Activated CD8-positive, alpha-beta T cell treated with anti-CD3 and anti-CD28 coated beads for 36 hours (primary cell): ENCODE measurements at places on chromosomes 6 and 20. TPM values are rescaled to one million over a fixed set of nuclear protein-coding genes. Genes with fewer than 3 reads are reported as not detected.

TIAM2 gene
- total RNA-seq = 5.6 TPM

ASIP gene
- total RNA-seq = not detected

SLC24A3 gene
- not detected for total RNA-seq

FOXS1 gene
- total RNA-seq = not detected

LIN28B gene
- not detected for total RNA-seq

NFKBIE gene
- total RNA-seq = 13.3 TPM

DNA sequence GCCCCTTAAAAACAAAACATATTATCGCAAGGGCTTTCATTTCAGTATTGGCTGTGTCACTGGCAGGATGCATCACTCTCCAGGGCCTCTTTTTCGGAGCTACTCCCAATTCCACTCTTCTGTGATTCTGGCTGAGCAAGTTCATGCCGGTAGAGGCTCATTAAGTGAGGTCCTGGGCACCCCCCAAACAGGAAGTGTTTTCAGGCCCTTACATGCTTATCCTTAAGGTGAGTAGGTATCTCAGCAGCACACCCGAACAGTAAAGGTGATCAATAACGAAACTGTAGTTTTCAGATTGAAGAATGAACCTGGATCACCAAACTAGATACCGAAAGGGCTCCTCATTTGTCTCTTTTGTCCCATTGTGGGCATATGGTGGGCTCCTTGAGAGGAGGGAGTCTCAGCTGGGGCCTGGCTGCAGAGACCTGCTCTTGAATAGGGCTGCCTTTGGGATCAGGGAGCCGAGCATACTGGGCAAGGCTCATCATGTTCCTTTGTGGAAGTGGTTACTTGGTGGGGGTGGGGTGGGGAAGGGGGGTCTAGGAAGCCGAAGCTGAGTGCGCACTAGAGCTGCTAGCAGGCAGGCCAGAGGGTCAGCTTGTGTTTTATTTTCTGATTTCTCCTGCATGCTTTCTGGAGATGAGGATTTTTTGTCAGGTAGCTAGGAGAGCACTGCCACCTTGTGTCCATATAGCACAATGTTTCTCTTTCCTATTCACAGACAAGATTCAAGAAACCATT, 65.2 kb downstream of the CDS2 start:
- DNase-seq = peak; percentile 59

GRCh38 chr6:169934699-169935347, 183.4 kb downstream of the ERMARD start:
- DNase-seq = no peak

- DNase-seq = no peak
Observed at GRCh38 chr6:21026576-21027273, 492.5 kb downstream of the CDKAL1 start.

DNA sequence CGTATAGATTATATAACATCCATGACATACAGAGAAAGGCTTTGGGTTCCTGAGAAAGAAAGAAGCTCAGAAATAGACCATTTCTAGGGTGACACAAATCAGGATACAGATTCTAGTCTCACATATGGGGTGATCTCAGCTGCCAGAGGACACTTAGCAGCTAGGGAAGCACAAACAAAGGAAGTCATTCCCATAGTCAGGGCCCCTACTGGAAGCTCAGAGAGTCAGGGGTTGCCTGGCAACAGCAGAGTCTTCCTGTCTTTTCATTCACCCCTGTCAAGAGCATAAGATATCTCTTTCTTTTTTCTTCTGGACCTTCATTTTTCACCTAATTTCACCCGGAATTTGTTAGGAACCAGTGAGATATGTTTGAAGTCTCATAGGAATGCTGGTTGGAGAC, 81.9 kb upstream of the IYD start:
- DNase-seq = no peak

GRCh38 chr6:100112855-100113508, 119.0 kb upstream of the MCHR2 start:
- no peak for DNase-seq

GRCh38 chr6:25463441-25463840, 184.3 kb downstream of the CARMIL1 start:
- no peak for DNase-seq

DNA sequence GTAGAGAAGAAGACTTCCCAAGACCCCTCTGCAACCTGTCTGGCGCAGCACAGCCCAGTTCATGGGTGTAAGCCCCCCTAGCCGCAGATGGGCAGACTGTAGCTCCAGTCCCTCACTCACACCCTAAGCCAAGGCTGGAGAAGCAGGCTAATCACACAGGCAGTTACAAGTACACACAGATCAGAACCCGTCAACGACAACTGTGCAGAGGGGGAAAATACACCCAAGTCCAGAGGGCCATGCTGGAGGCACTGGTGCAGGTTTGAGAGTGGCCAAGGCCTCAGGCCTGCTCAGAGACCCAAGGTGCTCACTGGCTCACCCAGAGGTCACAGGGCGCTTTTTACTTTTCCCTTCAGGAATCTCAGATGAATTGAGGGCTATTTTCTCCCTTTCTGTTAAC, 106.1 kb downstream of the NOL4L start:
- DNase-seq = no peak

- DNase-seq = no peak
Observed at GRCh38 chr6:108616544-108616943, 55.8 kb downstream of the FOXO3 start.

- no peak for DNase-seq
Observed at GRCh38 chr20:58642441-58642840, 8.6 kb upstream of the STX16 start.

DNA sequence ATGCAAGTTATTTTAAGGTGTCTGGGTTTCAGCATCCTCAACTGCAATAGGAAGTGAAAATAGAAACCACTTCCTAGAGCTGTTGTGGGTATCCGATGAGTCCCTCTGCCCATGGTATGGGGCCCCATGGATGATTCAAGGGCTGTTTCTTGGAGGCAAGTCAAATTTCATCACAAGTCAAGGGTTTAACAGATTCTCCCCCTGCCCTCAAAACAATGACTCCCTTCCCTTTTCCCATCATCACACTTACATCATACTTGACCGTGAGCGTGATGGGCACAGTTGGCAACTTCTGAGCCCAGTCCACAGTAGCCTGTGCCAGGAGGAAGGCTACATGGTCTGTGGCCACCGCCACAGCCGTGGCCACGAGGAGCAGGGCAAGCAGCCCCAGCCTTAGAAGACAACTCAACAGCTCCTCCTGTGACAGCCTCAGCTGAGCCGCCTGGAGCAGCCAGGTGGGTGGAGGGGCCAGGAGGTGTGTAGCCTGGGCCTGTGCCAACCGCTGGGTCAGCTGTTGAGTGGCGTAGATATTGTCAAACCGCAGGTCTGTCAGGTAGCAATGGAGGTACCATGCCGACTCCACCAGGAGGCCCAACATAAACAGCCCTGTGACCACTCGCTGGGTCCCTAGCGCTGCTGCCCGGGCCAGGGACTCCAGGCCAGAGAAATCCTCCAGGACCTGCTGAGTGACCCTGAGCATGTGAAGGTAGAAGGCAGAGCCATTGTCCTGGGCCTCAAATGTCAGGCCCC, 5.2 kb downstream of the OCSTAMP start:
- peak; percentile 82 for DNase-seq

DNA sequence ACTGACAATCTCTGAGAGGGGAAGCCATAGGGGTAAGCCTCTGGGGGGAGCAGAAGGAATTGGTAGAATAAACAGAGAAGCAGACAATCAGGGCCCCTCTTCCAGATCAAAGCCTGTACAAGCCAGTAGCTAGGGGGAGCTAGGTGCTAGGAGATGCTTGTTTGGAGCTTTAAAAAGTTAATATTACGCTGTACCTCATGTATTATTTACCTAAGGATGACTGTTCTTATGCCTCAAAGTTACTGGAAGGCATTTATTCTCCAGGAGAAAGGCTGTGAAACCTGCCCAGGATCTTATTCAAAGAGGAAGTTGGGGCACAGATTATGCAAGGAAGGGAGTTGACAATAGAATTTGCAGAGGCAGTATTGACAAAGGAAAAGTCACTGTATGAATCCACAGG, 111.8 kb upstream of the SLC35F1 start:
- no peak for DNase-seq

GRCh38 chr6:14066782-14067406, 50.7 kb upstream of the CD83 start:
- DNase-seq = no peak

DNA sequence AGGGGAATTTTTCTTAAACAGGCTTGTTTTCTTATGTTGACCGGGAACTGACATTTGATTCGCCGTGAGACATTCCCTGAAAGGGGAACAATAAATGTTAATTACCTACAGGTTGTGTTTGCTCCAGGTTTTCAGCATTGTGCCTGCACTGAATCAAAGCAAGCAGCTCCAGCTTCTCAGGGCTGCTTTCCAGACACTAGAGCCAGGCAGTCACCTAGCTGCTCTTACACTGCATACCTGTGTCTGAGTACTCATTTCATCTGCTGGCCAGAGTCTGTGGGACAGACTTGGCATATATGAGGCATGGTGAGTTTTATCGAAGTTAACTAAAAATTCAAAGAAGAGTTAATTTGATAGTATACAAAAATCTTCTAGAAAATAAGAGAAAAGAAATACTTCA, 951.8 kb upstream of the MAP3K7 start:
- no peak for DNase-seq

DNA sequence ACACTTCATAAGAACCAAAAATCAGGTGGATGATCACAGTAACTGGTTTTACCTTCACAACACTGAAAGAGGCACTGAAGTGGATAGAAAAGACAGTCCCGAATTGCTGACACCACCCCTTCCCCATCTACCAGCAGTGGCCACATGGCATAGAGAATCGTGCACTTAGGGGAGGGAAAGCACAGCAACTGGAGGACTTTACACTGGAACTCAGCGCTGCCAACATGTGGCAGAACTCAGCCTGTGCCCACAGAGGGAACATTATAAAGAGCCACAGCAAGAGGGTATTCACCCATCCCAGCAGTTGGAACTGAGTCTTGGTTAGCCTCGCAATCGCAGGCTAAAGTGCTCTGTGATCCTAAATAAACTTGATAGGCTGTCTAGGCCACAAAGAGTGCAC, 6.5 kb upstream of the KIAA1586 start:
- peak; percentile 18 for DNase-seq

DNA sequence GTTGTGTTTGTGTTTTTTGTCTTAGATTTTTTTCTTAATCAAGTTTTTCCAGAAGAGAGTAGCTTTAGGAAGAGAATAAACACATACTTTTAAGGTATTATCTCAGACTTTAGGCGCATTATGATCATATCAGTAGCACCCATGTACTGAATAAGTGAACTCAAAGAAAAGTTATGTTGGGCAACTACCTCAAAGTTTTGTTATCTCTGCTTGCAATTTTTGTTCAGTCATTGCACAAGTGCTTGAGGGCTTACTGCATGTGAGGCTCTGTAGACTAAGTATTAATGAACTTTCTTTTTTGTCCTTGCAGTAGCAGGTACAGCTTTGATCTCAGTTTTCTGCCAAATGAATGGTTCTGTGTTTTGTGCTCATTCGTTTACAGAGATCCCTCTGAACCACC, 189.0 kb downstream of the SLC16A10 start:
- no peak for DNase-seq

DNA sequence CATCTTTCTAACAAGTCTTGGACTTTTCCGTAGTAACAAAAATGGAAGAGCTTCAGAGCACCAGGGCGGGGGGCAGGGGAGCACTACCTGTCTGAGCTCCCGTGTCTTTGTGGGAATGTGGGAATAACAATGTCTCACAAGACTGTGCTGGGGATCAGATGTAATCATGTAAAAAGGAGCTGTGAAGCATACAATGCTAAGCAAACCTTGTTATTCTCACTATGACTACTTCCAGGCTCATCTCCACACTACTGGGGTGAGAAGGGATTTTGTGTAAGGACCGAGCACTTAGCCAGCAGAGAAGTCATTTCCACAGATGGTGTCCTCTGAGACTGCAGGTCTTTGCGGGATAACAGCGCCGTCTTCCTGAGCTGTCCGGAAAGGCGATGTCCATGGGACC, 27.1 kb downstream of the PRR18 start:
- no peak for DNase-seq

DNA sequence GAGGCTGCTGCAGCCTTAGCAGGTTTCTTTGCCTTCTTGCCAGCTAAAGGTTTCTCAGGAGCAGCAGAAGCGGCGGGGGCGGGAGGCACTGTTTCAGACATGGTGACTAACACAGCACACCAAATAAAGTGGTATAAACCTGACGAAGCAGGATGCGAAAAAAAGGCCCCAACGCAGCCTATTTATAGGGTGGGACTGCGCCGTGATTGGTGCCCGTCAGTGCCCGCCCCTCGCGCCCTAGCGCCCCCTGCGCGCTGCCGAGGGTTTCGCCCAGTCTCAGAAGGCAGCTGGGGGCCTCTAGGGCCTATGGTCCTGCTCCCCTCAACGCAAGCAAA, 55.0 kb downstream of the TRIM38 start:
- peak; percentile 97 for DNase-seq

- no peak for DNase-seq
Observed at GRCh38 chr6:160428818-160429619, 80.8 kb downstream of the SLC22A3 start.
